T-helper 2 cell (primary cell): ENCODE measurements at places on chromosomes 2 and 18.

GRCh38 chr18:77086656-77087392 lies 45.8 kb downstream of the MBP start:
- DNase-seq = no peak

GRCh38 chr2:143939626-143940330 lies 580.1 kb downstream of the ZEB2 start:
- no peak for DNase-seq

DNA sequence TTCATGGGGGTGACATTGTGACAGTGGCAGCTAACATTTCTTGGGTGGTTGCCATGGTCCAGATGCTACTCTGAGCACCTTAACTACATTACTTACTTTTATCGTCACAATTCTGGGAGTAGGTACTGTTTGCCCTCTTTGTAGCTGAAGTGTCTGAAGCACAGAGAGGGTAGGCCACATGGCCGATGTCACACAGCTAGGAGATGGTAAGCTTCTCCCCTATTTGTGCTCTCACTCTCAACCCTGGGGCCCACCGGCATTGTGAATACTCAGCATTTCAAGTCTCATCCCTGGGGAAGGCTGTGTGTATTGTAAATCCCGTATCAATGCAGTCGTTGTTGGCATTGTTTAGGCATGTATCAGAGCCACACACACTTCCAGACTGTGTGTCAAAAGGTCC lies 136.6 kb downstream of the ACOXL start:
- no peak for DNase-seq

GRCh38 chr18:7230626-7231349 lies at the start of gene LRRC30:
Gene LRRC30 (plus strand): TSS chr18:7231089. CDS start chr18:7231139, 50 bp downstream.
- no peak for DNase-seq

- no peak for DNase-seq
Observed at GRCh38 chr2:62919041-62919440, 131.6 kb upstream of the OTX1 start.

DNA sequence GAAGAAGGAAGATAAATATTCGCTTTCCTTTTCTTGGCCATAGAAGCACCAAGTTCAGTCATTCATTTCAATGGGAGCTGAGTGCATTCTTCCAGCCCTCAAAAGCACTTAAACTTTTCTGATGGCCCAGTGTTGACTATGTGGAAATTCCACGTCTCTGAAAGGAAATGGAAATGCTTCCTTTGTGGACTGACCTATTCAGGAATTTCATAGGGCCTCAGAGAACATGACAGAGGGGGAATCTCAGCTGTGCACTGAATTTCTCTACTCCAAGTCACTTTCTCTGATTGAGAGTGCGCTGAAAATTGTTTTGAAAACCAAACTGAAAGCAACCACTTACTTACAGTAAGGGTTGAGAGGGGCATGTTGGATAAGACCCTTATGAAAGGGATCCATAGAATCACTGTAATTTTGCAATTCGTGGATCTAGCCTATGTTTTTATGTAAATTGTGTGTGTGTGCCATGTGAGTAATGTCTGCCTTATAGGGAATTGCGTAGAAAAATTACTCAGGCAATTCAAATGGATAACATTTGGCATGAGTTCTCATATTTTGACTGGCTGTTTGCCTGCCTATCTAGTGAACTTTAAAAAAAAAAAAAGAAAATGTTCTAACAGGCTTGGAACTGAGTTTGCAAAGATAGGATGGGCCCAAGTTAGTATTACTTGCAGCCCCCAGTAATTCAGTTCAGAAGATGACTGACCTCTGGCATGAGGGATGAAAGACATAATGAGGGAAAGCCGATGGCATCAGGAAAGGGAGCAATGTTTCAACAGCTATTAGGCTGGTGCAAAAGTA lies 437.0 kb downstream of the PTPRM start:
- no peak for DNase-seq

- DNase-seq = no peak
Observed at GRCh38 chr2:199975273-199975895, 20.0 kb downstream of the MAIP1 start.

DNA sequence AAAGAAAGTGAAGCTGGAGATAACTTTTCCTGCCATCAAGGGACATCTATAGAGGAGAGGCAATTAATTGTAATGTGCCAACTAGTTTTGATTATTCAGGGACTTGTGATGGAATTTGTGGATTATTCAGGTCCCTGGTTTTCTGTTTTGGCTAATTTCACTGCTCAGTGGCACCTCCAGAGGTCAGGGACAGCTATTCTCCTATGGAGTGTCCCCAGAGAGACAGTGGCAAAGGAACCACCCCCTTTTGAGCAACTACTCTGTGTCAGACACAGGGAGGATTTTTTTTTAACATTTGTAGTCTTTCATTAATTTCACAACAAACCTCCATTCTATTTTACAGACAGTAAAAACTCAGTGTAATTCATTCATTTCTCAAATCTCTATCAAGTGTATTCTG lies 206.0 kb upstream of the SPRED2 start:
- DNase-seq = no peak

DNA sequence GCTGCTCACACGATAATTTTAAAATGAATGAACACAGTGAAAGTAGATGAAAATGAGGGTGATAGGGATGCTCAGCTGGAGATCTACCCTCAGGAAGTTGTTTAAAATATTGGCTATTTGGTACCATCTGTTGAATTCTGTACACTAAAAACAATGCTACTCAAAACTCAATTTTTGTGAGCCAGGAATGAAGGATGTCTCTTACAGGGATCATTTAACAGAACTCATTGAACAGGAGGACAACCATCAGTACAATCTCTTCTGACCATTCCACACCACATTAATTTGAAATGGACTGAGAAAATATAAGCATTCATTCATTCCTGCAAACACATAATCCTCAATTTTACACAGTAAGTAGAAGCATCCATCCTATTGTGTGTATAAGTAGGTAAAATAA lies 1355.1 kb upstream of the CRIM1 start:
- DNase-seq = no peak

GRCh38 chr2:28752631-28753376 lies 1.2 kb downstream of the PPP1CB start:
- DNase-seq = no peak

- no peak for DNase-seq
Observed at GRCh38 chr2:71634567-71634966, 181.2 kb downstream of the DYSF start.

DNA sequence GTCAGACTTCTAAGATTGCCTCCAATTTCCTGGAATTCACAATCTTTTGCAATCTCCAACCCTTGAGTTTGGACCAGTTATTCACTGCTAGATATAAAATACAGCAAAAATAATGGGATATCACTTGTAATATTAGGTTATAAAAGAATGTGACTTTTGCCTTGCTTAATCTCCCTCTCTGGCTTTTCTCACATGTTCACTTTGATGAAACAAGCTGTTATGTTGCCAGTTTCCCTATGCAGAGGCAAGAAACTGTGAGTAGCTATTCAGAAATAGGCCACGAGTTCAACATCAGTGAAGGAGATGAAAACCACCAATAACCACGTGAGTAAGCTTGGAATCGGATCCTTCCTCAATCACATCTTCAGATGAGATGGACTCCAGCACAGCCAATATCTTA lies 842.7 kb downstream of the RNF144A start:
- no peak for DNase-seq

- no peak for DNase-seq
Observed at GRCh38 chr2:65374999-65375398, 57.4 kb downstream of the SPRED2 start.

- DNase-seq = no peak
Observed at GRCh38 chr18:78611869-78612268, 367.7 kb upstream of the SALL3 start.

DNA sequence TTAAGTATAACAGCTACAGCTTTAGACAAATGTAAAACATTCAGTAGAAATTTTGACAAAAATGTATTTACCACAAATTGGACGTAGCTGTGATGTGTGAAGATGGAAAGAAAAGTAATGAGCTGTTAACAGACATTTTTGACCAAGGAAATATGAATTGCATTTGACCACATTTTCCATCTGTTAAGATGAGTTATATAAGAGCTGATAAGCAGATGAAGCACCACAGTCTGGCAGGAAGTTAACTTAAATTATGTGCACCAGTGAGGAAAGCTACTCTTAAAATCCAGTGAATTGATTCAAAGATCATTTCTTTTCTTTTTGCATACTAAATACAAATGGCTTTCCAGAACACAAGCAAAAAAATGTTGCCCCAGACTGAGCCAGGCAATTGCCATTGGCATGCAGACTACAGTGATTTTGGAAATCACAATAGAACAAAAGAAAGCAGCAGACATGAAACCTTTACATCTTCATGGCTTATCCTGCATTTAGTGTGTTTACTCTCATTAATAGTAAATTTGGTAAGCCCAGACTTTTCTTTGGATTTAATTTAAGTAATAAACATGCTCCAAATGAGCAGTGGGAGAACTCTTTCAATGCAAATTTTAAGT lies 493.7 kb downstream of the TMX3 start:
- no peak for DNase-seq

GRCh38 chr2:111042772-111043771 lies 77.6 kb upstream of the BCL2L11 start:
- DNase-seq = no peak

DNA sequence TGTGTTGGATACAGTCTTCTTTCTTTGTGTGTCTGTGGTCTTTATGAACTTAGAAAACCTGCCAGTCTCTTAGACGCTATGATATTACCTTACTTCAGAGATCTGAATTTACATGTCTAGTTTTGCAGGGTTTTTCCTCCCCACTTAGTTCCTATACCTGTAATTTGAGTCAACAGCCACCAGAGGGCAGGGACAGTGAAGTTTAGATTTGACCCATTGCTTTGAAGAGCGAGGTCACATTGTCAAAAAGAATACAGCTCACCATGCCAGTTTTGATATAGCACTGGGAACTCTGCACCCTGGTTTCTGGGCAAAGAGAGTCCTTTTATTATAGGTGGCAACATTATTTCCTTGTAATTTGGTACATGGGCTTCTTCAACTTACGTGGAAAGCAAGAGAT lies 102.3 kb downstream of the MAPK4 start:
- DNase-seq = no peak

GRCh38 chr2:218296847-218297246 lies 4.5 kb upstream of the TMBIM1 start:
- no peak for DNase-seq

DNA sequence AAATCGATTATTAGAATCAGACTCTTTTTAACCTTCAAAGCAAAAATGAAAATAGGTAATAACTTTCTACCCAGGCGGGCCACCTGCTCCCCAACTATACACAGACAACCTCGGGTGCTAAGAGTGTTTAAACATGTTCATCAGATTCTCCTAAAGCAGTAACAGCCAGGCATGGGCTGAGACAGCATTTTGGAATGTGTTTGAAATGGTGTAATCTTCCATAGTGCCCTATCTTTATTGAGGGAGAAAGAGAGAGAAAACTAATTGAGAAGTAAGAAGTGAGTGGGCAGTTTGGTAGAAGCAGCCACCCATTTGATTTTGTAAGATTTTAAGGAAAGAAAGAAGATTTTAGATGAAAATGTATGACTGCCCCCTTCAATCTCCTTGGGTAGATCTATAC lies 196.1 kb upstream of the CTAGE1 start:
- no peak for DNase-seq

GRCh38 chr2:181235683-181236459 lies 221.3 kb upstream of the ITGA4 start:
- DNase-seq = no peak

DNA sequence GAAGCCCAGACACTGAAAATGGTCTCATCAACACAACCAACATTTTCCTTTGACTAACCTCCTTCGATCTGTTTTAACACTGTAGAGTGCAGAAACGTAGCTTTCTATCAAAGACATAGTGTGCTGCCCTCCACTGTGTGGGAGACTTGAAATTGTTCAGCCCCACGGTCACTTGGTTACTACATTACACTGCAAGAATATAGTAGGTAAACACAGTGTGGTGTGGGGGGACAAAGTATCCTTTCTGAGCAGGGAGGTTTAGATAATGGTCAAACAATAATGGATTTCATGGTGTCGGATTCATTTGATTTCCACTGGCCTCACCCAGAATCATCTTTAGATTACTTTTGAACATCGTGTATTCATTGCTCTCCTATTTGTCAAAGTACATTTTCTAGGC lies 181.0 kb downstream of the ERBB4 start:
- no peak for DNase-seq

- DNase-seq = no peak
Observed at GRCh38 chr2:102143450-102143985, 972 bp downstream of the IL1R1 start.

DNA sequence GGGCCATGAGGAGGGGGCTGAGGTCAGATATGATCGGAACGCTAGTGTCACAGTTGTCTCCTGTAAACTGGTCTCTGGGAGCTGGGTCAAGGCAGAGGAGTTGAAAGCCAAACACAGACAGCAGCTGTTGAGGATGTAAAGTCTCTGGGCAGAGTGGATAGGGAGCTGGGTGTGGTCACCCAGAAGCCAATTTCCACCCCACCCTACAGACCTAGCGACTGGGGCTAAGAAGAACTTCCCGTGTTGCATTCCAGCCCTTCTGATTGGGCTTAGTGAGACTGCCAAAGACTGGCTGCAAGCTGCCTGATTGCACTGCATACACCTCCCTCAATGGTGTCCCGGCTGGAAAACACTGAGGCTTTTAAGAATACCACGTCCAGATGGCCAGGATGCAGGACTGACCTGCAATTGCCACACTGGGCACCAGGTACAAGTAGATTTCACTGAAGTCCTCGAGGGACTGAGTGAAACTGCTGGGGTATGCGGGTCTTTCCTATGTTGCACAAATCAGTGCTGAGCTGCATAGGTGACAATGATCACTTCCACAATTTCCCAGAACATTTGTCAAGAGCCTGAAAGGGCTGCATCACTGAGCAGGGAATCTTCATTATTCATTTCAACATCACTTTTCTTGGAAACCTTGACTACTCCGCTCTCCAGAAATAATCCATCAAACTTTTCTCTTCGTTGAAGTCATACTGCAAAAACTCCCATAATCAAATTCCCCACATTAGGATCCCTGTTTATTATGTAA lies 43.1 kb upstream of the EML4 start:
- no peak for DNase-seq

- no peak for DNase-seq
Observed at GRCh38 chr2:165013944-165014619, 58.8 kb upstream of the SLC38A11 start.

- DNase-seq = no peak
Observed at GRCh38 chr2:212147921-212148513, 390.6 kb downstream of the ERBB4 start.

DNA sequence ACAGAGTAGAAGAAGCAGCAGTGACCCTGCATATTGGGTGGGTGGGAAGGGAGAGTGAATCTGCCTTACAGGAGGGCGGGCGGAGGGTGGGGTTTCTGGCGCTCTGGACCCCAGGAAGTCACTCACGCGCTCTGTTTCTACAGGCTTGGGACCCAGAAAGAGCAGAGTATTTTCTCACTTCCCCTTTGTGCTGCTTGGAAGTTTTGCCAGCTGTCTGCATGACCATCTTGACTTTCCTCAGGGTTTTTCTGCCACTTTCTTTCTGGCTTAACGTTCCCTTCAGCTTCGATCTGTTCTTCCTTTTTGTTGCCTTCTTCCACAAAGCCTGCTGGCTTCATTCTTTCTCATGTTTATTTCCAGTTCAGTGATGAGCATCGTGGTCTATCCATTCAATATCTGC lies 383.1 kb downstream of the GALR1 start:
- no peak for DNase-seq

- DNase-seq = no peak
Observed at GRCh38 chr2:154375579-154375931, 322.9 kb upstream of the KCNJ3 start.

- DNase-seq = no peak
Observed at GRCh38 chr2:161113693-161114575, 46.3 kb upstream of the TANK start.

- DNase-seq = no peak
Observed at GRCh38 chr18:72543357-72544055, 636 bp downstream of the CBLN2 start.
